Right renal pelvis (tissue), 4 donors: ENCODE measurements at places on chromosomes 5 and 9.

DNA sequence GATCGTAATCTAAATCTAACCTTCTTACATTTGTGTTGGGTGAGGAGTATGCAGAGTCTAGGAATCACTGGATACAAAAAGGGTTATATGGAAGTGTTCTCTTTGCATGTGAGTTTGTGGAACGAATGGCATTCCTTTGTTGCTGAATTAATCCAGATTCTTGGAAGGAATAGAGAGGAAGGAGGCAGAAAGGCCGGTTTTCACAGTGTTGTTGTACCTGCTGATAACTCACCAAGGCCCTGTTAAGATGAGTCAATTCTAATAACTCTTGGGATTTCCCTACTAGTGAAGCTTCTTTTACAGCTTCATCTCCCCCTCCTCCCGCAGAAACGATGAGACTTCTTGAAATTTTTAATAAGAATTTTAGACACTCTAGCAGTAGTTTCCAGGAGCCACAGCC, 84.0 kb downstream of the ZSWIM6 start:
- no peak for DNase-seq

DNA sequence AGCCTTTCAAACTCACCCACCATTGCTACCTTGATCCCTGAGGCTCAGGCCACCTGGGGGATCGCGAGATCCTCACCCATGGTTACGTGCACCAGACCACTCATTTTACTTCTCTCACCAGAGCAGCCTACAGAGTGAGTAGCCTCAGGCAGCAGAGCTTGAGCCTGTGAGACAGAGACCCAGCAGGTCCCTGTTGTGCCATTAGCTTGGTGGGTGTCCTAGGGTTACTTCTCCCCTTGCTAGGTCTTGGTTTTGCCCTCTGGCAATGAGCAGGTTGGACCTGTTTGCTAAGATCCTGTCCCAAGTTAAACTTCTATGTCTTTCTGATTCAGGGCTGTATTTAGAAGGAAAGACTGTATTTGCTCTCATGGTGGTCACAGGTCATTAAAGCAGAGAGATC, 21.8 kb downstream of the WHRN start:
- no peak for DNase-seq

DNA sequence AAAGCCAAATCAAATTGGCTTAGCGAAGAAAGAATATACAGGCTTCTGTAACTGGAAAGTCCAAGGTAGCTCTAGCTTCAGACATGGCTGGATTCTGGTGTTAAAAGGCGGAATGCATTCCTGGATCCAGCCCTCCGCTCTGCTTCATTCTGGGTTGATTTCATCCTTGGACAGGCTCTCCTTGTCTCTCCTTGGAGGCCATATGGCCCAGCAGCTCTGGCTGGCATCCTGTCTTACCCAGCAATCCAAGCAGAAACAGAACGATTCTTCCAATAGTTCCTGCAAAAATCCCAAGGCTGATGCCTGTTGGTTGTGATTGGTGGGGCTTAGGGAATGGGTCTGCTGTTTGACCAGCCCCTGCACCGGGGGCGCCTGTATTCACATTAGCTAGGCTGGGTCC, 37.0 kb upstream of the SAP30L start:
- no peak for DNase-seq

DNA sequence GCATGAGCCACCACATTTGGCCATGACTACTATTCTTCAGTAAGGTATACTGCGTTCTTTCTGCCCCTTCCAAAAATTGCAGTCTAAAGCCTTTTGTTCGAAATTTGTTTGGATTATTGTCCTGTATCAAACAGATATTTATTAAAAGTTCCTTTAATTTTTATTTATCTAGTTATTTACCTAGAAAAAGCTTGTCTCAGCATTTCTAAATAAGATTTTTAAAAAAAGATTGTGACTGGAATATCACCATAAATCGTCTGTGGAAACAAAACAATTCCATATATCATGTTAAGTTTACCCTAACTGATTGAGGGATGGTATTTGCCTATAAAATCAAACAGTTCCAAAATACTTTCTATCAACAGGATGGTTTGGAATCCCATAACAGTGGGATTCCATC, 14.7 kb downstream of the GNG10 start:
- no peak for DNase-seq

GRCh38 chr9:95516734-95517558, at the start of gene PTCH1:
PTCH1 (minus strand) TSS chr9:95516971.
- DNase-seq: no peak

GRCh38 chr9:27672718-27673117, 99.4 kb upstream of the C9orf72 start:
- DNase-seq: no peak

DNA sequence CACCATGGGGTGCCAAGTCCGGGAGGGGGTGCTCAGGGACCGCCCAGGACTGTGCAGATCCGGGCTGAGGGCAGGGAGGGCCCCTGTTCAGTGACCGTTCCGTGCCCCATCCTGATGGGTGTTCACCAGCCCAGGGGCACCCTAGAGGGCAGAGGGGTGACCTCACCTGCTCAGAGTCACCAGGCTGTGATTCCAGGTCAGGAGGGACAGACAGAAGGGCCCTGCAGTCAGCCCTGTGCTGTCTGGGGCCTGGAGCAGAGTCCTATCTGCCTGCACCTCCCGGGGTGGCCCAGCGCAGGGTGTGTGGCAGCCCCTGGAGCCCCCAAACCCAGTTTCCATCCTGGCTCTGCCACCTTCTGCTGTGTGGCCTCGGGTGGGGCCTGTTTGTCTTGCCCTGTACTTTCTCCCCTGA, 241.9 kb downstream of the PBX3 start:
- no peak for DNase-seq

- no peak for DNase-seq
Observed at GRCh38 chr5:63916786-63917185, 45.5 kb downstream of the HTR1A start.

DNA sequence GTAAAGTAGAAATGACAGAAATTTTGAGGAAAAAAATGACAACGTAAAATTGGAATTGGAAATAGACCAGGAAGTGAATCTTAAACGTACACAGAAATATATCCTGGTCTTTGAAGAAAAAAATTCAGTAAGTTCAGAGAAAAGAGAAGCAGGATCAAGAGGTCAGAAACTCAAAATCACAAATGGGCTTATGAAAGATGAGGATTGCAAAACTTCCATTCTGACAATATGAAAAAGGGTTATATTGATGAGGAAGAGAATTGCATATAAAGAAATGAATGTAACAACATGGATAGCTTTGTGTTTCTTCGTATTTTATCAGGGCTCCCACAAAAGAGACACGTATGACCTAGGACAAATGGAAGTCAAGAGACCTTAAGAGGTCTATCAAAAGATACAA, 58.1 kb downstream of the OXCT1 start:
- DNase-seq: no peak

DNA sequence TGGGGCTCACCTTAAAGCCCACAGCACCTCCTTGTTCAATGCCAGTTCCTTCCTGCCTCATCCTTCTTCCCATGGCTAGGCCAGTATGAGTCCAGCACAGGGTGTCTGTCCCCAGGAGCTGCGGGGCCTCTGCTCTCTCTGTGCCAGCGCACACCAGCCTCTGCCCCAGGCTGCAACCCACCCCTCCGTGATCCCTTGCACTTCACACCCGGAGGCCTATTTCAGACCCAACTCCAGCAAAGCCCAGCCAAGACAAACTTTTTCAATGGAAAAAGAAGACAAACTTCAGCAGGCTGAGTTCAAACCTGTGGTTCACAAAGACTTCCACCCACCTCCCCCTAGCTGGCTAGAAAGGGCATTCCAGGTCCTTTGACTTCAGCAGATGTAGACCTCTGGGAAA, 56.2 kb upstream of the OTULINL start:
- no peak for DNase-seq

GRCh38 chr5:39224196-39224761, 4.9 kb upstream of the FYB1 start:
- DNase-seq: no peak

DNA sequence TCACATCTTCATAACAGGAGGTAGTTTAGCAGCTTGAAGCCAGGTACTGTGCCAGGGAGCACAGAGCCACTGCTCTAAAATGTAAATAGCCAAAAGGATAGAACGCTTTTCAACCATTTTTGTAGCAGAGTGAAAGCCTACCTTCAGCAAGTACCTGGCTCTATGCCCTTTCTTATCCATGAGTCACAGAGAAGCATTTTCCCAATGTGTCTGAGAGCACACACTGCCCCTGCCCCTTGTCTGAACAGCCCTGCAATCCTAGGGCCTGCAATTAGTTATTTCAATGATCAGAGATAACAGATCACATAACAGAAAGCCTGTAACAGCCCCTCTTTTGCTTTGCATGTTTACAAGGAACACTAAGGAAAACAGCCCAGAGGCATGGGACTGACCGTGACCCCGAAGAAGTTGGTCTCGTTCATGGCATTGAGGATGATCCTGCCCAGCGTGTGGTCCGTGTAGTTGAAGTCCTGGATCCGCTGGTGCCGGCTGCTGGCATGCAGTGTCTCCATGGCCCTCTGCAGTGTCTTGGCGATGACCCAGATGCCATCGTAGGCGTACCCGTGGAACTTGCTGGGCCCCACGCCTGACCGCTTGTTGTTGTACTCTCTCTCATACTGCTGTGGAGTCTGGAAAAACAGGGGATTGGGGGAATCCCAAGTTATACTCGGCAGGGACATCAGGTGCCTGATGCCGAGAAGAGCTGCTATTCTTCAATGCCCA, 198.3 kb upstream of the TBC1D2 start:
- DNase-seq: no peak

- DNase-seq: no peak
Observed at GRCh38 chr5:115725522-115725921, 90.9 kb downstream of the CDO1 start.

DNA sequence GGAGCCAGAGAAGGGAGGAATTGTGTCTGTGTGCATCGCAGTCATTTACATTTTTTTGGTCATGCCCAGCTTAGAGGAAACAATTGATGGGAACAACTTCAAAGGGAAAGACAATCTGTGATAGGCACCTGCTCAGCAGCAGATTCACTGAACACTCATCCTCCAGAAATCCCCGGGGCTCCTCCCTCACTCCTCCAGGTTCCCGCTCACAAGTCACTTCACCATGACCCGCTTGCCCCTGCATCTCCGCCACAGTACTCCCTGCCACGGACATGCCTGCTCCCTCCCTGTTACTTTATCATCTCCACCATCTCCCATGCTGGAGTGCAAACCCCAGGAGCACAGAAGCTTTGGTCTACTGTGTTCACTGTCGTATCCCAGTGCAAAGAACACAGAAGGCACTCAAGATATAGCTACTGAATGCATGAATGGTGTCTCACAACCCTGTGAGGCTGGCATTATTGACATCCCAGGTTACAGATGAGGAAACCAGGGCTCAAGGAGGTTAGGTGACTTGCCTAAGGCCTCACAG, 16.2 kb downstream of the LHX6 start:
- no peak for DNase-seq

DNA sequence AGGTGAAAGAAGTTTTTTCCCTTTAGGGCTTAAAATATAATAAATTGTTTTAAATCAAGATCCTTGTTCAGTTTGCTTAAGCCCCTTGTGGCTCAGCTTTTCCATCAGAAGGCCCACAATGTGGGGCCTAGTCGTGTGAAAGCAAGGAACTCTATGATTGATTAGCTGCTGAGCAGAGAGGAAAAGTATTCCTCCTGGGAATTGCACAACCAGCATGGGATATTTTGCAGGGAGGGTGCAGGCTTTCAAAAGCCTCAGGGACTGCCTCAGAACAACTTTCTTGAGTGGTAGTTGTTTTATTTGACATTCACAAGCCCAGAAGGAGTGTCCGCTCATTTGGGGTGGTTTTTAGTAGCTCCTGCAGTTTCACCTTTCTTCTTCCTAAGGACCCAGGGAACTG, 19.8 kb downstream of the TTC23L start:
- no peak for DNase-seq

GRCh38 chr5:101143526-101143925, 240.4 kb upstream of the ST8SIA4 start:
- no peak for DNase-seq

DNA sequence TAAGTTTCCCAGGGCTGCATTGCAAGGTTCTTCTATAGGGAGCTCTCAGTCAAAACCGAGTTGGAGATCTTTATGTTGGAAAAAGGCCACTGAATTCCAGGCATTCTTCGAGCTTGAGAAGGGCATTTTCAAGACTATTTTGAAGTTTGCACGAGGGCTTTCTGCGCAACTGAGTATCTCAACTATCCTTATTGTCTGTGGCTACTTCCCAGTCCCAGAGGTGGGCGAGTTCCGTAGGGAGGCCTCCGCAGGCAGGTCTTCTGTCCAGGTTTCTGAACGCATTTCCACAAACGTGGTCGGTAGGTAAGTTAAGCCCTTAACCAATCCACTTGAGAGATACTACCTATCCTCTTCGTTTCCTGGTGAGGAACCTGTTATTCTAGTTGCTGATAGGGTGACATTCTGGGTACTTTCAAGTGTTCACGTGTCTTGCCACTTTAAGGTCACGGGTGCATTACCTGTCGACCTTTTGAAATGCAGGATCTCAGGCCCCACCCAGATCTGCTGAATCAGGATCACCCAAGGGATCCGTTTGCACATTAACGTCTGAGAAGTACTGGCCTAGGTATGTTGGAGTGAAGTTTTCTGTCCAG, 51.4 kb upstream of the TJP2 start:
- no peak for DNase-seq

- no peak for DNase-seq
Observed at GRCh38 chr5:141002605-141002965, 36.3 kb downstream of the PCDHAC2 start.
